ENCODE measurements at places on chromosomes 7 and 10.

DNA sequence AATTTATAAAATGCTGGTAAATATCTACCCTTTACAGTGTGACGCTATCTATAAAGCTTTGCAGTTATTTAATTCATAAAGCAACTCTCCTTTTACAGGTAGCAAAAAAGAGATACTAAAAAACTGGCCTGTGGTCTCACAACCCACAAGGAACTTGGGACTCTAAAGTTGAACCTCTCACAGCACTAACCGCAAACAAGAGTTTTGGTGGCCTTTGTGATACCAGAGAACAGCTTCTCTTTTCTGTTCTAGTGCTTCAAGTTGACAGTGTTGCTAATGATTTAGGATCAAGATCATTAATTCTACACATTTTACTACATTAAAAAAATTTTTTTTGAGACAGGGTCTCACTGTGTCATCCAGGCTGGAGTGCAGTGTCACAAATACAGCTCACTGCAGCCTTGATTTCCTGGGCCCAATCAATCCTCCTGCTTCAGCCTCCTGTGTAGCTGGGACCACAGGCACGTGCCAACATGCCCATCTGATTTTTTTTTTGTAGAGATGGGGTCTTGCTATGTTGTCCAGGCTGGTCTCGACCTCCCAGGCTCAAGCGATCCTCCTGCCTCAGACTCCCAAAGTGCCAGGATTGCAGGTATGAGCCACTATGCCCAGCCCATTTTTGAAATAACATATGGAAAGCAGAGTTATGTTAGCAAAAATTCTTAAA, 56.0 kb upstream of the ST8SIA6 start:
- no peak for DNase-seq

DNA sequence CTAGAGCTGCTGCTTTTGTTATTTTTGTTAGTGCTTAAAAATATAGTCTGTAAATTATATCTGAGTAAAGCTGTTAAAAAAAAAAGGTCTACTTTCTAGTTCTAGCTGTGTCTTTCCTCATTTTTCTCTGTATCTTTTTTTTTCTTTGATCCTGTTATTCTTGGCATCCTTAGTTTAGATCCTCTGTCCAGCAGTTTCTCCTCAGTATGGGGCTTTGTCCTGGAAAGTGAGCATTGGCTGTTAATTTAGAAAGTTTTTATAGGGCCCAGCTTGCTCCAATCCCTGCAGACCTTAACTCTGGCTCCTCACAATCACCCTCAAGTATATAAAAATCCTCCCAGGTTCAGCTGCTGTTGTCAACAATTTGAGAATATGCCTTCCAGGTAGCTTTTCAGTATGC, 23.5 kb downstream of the DDX50 start:
- DNase-seq: no peak

DNA sequence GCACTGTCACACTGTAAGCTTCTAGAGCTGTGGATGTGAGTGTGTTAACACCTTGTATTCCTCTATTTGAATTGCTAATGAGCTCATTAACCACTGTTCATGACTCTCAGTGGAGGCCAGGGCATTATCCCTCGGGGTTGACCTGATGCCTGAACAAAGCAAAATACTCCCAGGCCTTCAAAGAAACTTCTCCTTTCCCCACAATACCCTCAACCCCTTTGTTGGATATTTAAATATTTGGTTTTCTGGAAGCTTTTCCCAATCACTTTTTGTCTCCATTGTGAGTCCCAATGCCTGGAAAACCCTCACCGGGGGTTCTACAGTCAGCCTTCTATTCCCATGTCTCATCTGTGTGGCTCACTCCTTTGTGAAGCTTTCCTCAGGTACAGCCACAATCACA, 780.1 kb downstream of the PHTF2 start:
- DNase-seq: no peak

DNA sequence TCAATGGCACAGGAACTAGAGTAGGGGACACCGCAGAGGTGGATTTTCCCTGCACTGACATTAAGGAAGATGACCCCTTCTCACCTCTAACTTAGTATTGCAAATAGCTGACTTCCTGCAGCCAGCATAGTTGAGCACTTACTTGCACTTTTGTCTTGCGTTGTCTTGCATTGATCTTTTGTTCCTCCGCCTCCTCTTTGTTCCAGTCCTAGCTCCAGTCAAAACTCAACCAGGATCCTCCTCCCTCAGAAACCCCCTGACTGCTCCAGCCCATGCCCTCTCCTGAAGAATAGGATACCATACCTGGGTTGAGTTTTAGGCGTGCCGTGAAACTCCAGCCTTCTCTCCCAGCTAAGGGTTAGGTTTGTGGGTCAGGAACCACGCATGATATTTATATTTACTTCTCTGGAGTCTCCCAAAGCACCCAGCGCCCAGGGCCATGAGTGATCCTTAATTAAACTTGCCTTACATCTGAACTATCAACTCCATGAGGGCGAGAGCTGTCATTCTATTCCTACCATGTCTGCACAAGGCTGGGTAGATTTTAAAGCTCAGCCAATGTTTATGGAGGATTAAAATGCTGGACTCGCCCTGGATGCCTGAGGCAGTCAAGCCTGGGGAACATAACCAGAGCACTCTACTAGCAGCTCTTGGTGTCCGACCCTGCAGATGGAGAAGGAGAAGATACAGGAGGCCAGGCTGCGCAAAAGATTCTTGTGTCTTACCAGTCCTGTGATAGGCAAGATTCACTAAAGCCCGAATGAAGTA, 14.1 kb downstream of the ZNF467 start:
- DNase-seq: no peak

- no peak for DNase-seq
Observed at GRCh38 chr10:69068549-69068948, 19.4 kb upstream of the SRGN start.

- DNase-seq: no peak
Observed at GRCh38 chr10:93821051-93821772, 63.5 kb downstream of the LGI1 start.

GRCh38 chr7:139169816-139170215, 60.3 kb upstream of the ZC3HAV1 start:
- no peak for DNase-seq
